ENCODE measurements at places on chromosomes 11 and 22.
A peak's percentile ranks its signal among the peaks of the same experiment; 100 is the strongest.

DNA sequence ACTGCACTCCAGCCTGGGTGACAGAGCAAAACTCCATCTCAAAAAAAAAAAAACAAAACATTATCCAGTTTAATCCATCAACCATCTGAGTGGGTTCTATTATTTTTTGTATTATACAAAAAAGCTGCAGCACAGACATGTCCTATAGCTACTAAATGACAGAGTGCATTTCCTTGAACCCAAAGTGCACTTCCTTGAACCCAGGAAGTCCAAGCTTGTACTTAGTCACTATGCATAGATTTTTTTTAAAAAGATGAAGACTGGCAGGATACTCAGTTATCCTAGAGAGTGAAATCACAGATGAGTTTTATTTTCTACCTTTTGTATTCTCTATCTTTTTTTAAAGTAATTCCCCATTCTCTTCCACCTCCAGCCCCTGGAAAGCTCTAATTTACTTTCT is 8.0 kb upstream of the RRAS2 start:
- DNase-seq, result no peak

- peak; percentile 13 for DNase-seq
These were observed 98.8 kb downstream of the BCR start for GRCh38 chr22:23278883-23279675.

DNA sequence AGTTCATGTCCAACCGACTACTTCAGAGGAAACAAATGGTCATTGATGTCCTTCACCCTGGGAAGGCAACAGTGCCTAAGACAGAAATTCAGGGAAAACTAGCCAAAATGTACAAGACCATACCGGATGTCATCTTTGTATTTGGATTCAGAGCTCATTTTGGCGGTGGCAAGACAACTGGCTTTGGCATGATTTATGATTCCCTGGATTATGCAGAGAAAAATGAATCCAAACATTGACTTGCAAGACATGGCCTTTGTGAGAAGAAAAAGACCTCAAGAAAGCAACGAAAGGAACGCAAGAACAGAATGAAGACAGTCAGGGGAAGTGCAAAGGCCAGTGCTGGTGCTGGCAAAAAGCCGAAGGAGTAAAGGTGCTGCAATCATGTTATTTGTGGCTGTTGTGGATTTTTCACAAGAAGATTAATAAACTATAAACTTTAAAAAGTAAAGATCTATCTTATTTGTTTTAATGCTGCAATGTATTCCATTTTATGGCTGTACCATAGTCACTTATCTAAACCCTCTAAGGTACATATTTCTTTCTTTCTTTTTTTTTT is 20.1 kb upstream of the HIPK3 start:
- DNase-seq, result no peak

- peak; percentile 30 for DNase-seq
These were observed 1.6 kb downstream of the DIXDC1 start for GRCh38 chr11:111938687-111939160.

DNA sequence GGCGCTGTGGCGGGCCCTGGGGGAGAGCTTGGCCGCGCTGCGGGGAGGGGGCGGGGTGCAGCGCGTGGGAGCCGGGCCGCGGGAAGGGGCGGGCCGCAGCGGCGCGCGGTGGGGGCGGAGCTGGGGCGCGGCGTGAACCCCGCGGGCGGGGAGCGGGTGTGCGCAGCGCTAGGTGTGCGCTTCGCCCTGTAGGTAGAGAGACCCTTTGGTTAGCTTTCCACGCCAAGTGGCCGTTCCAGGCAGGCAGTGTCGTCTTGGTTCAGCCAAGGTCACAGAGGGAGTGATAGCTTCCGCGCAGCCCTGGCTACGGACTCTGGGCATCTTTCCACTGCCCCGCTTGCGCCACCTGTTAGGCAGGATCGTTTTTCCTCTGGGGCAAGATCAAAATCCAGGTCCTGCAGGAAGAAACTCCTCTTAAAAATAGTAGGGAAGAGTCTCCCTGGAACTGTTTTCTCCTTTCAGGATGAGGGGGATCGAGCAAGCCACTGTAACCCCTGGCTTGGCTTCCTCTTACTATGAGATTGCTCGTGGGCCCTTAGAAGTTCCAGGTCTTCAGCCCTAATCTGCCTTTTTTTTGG is 434 bp downstream of the BANF1 start:
- no peak for DNase-seq

- no peak for DNase-seq
These were observed 85.1 kb downstream of the DEPDC5 start for GRCh38 chr22:31838917-31839316.

DNA sequence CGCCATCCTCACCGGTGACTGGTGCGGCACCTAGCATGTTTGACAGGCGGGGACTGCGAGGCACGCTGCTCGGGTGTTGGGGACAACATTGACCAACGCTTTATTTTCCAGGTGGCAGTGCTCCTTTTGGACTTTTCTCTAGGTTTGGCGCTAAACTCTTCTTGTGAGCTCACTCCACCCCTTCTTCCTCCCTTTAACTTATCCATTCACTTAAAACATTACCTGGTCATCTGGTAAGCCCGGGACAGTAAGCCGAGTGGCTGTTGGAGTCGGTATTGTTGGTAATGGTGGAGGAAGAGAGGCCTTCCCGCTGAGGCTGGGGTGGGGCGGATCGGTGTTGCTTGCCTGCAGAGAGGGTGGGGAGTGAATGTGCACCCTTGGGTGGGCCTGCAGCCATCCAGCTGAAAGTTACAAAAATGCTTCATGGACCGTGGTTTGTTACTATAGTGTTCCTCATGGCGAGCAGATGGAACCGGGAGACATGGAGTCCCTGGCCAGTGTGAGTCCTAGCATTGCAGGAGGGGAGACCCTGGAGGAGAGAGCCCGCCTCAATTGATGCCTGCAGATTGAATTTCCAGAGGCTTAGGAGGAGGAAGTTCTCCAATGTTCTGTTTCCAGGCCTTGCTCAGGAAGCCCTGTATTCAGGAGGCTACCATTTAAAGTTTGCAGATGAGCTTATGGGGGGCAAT is 1.1 kb downstream of the NEAT1 start:
- DNase-seq, result peak; percentile 45

GRCh38 chr11:114242032-114242431 is 54.2 kb upstream of the NNMT start:
- no peak for DNase-seq

- no peak for DNase-seq
These were observed 23.1 kb upstream of the IZUMO1R start for GRCh38 chr11:94281324-94281723.

GRCh38 chr22:23230348-23231068 is 50.2 kb downstream of the BCR start:
- DNase-seq, result no peak

GRCh38 chr11:71452199-71453036 is 585 bp upstream of the NADSYN1 start:
- DNase-seq, result peak; percentile 80

- DNase-seq, result no peak
These were observed 77.8 kb upstream of the SHISAL1 start for GRCh38 chr22:44390613-44390970.

DNA sequence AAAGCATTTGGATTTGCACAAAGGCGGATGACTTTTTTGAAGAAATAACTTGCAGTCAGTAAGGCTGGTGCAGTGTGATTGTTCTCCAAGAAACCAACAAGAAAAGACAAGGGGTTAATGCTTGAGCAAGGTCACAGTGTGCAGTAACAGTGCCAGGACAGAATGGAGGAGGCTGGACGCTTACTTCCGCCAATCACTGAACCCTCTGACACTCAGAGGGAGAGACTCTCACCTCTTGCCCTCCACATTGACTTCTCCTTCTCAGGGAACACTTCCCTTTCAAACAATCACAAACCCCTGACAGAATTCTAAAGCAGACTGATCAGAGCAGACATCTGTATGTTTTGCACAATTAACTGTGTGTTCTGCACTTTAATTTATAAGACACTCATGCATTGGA is 228.4 kb downstream of the BLID start:
- DNase-seq, result no peak

DNA sequence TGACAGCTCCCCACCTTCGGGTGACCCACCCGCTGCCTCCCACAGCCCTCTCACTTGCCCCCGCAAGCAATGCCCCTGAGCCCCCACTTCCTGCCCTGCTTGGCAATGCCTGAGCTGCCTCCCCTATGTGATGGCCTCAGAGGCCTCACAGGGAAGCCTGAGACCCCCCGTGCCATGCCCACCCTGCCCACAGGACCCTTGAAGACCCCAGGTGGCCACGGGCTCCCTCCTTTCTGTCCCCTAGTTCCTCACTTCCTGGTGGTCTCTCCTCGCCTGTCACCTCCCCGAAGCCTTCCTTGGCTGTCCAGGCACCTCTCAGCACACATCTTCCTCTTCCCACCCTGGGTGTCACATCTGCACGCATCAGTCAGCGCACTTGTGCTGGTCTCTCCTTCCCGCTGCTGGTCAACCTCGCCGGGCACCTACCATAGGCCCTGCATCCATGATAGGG is 90.5 kb downstream of the BRD1 start:
- no peak for DNase-seq

GRCh38 chr22:23466351-23466750 is 113.7 kb downstream of the IGLL1 start:
- DNase-seq, result no peak

DNA sequence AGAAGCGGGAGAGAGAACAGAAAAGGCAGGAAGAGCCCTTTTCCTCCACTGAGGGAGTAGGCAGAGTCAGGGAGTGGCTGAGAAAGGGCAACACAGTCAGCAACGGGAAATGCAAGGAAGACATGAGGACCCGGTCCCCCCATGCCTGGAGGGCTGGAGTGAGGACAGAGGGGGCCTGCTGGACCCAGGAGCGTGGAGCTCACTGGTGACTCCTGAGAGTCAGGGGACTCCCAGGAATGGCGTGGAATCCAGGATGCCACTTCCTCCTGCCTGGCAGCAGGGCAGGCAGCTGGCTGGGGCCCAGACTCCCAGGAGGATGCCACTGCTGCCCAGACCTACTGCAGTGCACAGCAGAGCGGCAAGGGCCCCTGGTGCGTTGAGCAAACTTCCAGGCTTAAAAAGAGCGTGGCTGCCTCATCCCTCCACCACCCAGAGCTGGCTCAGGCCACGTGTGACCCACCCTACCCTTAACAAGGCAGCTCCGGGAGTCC is 11.3 kb downstream of the C11orf21 start:
- no peak for DNase-seq

DNA sequence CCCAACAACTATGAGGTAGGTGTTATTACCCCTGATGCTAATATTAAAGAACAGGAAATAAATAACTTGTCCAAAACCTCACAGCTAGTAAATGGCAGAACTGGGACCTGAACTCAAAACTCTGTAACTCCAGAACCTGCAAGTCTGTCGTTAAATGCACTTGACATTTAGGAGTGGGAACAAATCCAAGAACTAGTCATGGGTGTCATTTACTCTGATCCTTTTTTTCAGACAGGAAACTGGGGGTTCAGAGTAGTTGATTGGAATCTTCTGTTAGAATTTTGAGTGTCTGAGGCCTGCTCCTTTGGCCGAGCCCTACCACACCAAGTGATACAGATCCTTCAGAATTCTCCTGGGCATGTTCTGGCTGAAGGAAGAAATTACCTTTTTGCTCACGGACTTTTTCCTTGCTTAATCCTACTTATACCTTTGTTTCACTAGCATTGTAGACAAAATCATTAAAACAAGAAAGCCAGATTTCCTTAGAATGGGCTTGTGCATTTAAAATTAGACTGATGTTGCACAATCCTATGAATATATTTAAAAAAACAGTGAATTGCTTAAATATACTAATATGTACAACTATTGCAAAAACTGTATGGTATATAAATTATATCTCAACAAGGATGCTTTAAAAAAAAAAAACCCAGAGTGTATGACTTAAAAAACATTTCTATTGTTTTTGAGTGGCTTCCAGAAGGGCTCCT is 1.4 kb upstream of the YAP1 start:
- DNase-seq, result no peak

DNA sequence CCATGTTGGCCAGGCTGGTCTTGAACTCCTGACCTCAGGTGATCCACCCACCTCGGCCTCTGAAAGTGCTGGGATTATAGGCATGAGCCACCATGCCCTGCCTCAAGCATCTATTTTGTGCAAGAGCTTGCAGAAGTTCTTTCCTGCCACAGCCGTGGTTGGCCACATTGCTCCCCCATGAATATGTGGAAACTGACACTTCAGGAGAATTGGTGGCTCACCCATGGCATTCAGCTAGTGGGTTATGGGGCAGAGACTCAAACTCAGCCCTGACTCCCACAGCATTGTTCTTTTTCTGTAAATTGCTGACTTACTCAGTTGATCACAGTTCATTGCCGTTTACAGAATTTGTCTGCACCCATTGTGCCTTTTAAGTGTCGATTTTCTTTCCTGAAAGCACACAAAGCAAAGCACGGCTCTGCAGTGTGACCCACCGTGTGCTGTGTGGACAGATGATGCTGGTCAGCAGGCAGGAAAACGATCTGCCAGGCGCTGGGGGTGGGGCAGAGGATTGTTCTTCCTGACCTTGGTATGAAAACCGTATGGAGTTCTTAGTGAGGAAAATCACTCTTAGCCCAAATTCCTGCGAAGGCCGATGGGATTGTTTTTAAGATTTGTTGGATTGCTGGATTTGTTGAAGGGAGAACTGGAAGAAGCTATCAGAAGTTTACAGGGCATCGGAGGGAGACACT is 115.6 kb downstream of the PTPRJ start:
- DNase-seq, result no peak

DNA sequence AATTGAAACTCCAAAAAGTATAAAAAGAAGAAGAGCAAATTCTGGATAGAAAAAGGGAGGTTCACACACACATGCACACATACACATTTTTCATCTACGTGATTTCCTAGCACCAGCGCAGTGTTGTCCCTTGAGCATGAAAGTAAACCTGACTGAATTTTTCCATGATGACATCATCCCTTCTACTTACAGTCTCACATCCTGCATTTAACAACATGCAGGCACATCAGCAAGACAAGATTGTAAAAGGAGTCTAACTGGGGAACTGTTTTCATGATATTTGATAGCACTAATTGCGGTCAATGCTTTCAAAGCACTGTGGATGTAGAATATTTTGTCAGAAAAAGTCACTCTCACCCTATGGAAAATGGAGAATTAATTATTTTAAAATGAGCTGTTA is 36.6 kb downstream of the GAS2 start:
- no peak for DNase-seq

GRCh38 chr11:12019337-12019736 is 10.9 kb upstream of the DKK3 start:
- no peak for DNase-seq

DNA sequence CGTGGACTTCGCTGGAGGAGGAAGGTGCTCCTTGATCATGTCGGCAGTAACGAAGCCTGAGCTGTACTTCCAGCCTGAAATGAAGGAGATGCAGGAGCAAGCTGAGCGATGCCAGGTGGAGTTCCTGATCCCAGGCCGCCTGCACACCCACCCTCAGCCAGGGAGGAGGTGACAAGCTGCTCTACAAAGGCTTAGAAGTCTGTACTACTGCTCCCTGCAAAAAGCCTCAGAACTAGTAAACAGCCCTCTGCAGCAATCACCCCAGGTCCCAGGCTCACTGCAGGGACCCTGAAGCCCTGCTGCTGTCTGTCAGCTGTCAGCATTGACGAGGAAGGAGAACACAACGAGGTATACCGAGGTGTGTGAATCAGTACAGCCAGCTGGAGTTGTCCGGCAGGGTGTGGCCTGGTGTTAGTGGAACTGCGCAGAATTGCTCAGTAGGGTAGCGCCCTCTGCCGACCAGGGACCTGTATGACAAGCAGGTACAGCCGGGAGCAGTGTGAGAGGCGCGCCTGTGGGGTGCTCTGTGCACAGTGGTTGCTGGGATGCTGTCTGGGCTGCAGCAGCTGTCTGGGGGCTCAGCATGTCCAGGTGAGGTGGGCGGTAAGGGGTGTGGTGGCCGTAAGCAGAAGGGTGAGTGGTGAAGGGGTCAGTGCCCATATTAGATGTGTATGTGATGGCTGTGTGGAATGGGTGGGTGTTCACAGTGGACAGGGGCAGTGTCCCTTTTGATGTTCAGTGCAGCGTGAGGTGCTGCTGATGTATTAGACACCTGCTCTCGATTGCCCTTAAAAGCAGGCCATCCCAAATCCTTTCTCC is 7.6 kb downstream of the CYB5R2 start:
- DNase-seq, result peak; percentile 64
